NCI-H446 (cell line): ENCODE measurements at places on chromosomes 4 and X.

DNA sequence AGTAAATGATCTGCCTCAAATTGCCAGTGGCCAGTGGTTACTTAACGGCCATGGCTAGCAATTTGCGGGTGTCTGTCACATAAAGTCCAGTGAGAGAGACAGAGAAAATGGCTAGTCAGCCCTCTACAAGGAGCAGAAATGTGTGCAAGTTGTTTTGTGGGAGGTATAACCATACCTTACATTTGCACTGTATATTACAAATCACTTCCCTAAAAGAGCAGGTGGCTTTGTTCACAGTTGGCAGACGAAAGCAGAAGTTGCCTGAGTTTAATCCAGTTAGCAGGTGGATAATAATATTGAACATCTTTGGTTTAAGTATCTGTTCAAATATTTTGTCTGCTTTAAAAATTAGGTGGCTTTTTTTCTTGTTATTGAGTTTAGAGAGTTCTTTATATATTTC lies 15.6 kb downstream of the SRPX start:
- no peak for DNase-seq

- no peak for DNase-seq
Measured at GRCh38 chr4:127558088-127558487, 74.7 kb upstream of the INTU start.

DNA sequence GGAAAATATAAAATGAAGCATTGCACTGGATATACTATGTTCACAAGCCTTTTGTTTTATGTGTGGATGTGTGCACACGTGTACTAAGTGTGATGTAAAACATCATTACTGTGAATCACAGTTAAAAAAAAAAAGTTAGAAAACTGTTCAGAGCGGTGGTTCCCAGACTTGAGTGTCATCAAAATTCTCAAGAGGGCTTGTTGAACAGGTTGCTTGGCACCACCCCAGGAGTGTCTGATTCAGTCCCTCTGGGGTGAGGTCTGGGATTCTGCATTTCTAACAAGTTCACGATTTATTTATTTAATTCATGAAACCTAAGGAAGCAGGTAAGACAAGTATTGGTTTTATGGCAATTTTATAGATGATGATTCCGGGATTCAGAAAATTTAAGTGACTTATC lies 1.8 kb downstream of the CENPU start:
- DNase-seq, result peak; percentile 50

DNA sequence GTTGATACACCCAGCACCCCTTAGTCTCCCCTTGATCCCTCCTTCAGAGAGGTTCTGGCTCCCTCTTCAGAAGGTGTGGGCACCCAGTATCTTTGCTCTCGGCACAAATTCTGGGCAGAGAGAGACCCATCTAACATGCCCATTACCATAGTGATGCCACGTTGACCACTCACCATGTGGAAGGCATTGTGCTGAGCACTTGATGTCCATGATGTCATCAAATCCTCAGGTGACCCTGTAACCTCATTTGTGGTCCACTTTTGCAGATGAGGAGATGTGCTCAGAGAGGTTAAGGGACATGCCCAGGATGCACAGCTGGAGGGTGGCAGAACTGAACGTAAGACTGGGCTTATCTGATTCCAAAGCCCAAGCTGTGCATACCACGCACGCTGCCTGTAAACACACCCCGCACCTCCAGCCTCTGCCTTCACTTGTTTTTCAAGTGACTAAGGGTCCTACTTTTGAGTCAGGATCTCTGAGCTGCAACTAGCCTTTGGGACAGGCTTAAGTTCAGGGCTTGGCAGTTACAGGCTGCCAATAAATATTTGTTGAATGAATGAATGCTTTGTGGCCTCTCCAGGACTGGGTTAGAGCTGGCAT lies 55.2 kb downstream of the HTRA3 start:
- DNase-seq, result no peak

DNA sequence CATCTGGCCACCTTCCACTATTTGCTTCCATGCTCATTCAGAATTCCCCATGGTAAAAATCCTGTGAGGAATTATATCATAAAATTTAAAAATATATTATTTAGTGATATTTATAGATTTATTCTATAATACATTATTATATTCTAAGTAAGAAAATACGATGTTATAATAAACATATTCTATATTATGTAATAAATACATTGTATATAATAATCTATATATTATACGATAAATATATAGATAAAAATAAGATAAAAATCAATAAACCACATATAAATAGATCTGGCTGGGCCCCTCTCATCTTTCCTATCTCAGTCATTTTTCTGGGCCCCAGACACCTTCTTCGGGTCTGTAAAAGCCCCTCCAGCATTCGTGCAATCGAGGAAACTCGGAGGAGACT lies 68.5 kb downstream of the DCTD start:
- no peak for DNase-seq

DNA sequence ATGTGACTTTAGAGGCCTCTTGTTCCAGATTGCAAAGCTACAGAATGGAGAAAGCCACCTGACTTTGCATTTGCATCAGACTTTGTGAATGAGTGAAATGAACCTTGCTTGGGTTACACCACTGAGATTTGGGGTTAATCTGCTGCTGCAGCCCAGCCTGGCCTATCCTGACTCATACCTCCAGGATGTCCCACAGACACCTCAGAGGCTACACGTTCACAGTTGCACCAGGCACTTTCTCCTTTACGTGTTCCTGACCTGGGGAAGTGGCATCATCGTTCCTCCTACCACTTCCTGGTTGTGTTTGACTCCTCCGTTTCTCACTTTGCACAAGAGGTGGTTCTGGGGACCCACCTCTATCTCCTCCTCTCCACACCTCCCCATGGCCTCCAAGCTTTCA lies 9.2 kb upstream of the SORCS2 start:
- DNase-seq, result no peak

DNA sequence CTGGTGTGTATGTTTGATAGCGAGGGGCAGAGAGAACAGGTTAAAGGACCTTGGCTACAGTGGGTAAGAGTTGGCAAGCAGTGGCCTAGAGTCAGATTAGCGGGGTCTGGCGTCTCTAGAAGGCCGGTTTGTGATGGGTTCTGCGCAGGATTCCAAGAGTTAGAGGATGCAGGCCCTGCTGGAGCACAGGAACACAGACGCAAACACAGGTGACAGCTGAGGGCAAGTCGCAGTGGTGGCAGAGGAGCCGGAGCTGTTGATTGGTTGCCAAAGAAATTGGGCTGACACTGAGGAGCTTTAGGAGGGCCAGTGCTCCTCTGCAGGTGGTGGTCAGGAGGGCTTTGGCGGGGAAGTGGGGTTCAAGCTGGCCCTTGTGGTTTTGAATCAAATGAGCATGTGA lies 3.8 kb downstream of the TADA2B start:
- DNase-seq, result no peak

DNA sequence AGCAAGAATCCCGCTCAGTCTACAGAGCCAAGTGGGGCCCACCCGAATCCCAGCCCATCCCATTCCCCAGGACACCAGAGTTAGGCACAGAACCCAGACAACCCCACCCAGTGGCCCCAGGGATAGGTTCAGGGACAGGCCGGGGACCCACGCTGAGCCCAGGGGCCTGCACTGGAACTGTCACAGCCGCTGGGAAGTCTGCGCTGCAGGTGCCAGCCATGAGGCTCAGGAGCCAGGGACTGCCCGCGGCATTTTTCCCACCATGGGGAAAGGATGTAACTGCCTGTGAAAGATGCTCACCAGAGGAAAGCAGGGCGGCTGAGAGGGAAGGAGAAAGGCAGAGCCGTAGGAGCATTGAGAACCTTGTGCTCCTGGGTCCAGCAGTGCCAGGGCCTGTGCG lies 12.0 kb downstream of the EVC2 start:
- no peak for DNase-seq

GRCh38 chr4:145041378-145041777 lies 56.6 kb downstream of the ANAPC10 start:
- DNase-seq, result peak; percentile 15

DNA sequence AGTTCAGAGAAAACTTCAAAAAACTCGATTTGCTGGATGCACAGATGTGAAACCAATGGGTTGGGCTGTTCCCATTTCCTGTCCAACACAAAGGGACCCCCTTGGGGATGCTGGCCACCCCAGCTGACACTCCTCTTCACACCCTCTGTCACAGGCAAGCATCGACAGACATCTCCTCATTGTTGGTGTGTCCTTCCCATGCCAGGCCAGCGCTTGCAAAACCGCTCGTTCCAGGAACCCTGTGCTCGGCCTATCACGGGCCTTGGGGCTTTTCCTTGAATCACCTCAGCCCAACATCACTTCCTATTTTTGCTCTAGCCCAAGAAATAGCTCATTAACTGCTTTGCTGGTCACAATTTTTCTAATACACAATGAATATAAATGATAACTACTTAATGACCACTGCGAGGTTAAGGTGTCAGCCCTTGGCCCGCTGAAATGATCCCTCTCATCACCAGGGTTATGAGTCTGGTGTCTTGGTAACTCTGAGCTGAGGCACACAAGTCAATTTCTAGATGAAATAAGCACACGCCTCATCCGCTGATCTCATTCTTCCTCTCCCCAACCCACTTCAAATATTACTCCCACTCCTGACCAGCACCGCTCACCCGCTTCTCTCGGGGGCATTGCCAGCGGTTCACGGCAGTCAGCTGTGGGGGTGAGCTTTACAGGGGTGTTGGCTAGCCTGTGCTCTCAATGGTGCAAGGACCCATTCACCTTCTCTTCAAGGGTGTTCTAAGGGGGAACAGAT lies 32.3 kb downstream of the BCOR start:
- DNase-seq, result no peak

DNA sequence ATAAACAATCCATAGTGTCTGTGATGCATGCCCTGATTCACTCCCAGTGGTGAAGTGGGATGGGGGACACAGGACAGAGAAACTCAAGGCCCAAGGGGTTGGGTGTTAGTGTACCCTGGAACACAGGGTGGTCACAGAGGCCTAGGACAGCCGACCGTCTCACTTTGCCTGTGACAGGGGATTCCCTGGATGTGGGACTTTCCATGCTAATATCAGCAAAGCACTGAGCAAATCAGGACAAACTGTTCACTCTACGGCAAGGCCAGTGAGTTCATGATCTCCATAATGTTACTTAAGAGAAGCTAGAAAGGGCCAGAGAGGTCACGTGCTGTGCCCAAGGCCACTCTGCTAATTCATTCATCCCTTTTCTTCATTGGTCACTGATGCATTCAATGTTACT lies 158.7 kb upstream of the RBPJ start:
- DNase-seq, result no peak

- DNase-seq, result no peak
Measured at GRCh38 chrX:49079489-49080428, at the start of gene WDR45. TSS of gene WDR45 (minus strand) at chrX:49079887. CDS start at chrX:49078095, 1,792 bp downstream.

DNA sequence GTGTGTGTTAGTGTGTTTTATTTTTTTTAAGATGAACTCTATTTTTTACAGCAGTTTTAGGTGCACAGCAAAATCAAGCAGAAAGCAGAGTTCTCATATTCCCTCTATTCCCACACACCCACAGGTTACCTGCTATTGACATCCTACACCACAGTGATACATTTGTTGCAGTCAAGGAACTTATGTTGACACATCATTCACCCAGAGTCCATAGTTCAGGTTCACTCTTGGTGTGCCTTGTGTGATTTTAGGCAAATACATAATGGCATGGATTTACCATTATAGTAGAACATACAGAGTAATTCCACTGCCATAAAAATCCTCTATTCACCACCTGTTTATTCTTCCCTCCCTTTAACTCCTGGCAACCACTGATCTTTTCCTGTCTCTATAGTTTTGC lies 28.7 kb downstream of the DIAPH2 start:
- no peak for DNase-seq

- DNase-seq, result no peak
Measured at GRCh38 chrX:16156692-16157331, 10.5 kb upstream of the MAGEB17 start.

GRCh38 chr4:41394481-41394894 lies 137.8 kb downstream of the UCHL1 start:
- no peak for DNase-seq

- DNase-seq, result no peak
Measured at GRCh38 chrX:17549107-17549651, 174.2 kb downstream of the NHS start.

GRCh38 chrX:345020-345925 lies 26.7 kb upstream of the GTPBP6 start:
- no peak for DNase-seq

- DNase-seq, result no peak
Measured at GRCh38 chr4:1506956-1507721, 100.9 kb upstream of the NKX1-1 start.

- no peak for DNase-seq
Measured at GRCh38 chrX:87528487-87528886, 10.9 kb downstream of the KLHL4 start.

- no peak for DNase-seq
Measured at GRCh38 chr4:183140911-183141320, 41.9 kb downstream of the WWC2 start.

- no peak for DNase-seq
Measured at GRCh38 chr4:36283912-36284465, 2.6 kb downstream of the DTHD1 start.

GRCh38 chrX:45711231-45711630 lies 510.6 kb upstream of the DIPK2B start:
- no peak for DNase-seq

GRCh38 chr4:168876106-168876505 lies 133.9 kb downstream of the CBR4 start:
- DNase-seq, result no peak

- DNase-seq, result no peak
Measured at GRCh38 chrX:1442016-1442665, 10.6 kb downstream of the ASMTL start.

DNA sequence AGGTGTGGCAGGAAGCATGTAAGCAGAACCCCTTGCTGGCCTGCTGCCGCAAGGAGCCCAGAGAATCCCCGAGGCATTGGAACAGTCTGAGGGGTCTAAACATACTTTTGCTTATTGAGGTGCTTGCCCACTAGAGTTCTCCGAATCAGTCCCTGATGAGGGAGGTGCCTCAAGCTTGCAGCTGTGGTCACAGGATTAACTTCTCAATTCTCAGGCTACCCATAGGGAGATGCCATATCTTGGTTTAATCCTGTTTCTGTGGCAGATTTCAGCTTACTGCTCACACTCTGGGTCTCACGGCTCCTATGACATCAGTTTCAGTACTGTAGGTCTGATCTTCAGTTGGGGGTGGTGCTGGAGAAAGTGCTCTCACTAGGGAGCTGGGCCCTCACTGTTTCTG lies 39.9 kb downstream of the CCNG2 start:
- DNase-seq, result no peak

DNA sequence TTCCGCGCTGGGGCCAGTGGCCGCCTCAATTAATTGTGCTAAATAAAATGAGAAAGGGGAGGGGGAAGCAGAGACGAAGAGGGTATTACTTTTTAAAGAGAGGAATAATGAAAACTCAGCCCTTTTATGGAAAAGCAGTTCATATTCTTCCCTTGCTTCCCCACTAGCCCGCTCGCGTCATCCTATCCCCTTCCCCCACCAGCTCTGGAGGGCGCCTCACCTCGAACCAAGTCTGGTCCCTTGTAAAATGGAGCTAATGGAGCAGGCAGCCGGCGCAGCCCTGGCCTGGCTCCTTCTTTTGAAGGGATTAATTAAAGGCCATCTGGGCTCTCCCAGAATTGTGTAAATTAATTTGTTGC lies 511 bp upstream of the NKX6-1 start:
- no peak for DNase-seq

GRCh38 chrX:19332983-19333382 lies 10.7 kb upstream of the PDHA1 start:
- peak; percentile 45 for DNase-seq
